Posterior vena cava (tissue), 2 donors: ENCODE measurements at places on chromosomes 2 and 18.

DNA sequence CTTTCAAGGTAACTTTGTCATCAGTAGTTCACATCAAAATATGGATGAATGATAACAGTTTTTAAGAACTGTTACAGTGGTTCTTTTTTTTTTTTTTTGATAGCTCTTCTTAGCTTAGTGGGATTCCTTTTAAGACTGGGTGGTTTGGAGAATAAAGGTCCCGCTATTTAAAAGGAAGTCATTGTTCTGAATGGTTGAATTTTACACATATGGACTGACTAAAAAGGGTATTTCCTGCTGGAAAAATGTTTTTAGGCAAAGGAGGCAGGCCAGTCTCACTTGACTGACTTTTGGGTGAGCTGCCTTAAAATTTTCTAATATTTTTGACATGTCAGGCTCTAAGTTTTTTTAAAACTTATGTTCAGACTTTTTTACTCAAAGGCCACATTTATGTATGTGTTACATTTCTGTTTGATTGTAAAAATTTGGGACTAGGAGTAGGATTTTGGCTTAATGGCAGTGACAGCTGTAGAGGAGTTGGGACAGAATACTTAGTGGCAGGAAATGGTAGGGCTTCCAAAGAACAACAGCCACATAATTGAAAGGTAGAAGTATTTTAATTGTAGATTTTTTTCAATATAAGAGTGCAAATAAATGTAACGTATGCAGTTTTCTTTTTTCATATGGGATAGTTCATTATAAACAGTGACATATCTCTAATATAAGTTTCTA, 13.7 kb downstream of the VAPA start:
- no peak for DNase-seq

DNA sequence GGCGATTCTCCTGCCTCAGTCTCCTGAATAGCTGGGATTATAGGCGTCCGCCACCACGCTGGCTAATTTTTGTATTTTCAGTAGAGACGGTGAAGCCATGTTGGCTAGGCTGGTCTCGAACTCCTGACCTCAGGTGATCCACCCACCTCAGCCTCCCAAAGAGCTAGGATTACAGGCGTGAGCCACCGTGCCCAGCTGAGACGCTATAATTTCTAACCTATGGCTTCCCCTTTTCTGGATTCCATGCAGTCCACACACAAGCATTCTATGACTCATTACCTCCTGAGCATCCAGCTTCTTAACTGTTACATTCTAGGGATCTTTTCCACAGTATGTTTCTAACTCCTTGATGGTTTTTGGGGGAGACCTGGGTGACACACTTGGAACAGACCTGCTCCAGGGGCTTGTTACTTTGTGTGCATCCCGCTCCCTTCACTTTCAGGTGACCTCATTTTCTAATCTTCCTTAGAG, 11.8 kb upstream of the KCMF1 start:
- DNase-seq = no peak

DNA sequence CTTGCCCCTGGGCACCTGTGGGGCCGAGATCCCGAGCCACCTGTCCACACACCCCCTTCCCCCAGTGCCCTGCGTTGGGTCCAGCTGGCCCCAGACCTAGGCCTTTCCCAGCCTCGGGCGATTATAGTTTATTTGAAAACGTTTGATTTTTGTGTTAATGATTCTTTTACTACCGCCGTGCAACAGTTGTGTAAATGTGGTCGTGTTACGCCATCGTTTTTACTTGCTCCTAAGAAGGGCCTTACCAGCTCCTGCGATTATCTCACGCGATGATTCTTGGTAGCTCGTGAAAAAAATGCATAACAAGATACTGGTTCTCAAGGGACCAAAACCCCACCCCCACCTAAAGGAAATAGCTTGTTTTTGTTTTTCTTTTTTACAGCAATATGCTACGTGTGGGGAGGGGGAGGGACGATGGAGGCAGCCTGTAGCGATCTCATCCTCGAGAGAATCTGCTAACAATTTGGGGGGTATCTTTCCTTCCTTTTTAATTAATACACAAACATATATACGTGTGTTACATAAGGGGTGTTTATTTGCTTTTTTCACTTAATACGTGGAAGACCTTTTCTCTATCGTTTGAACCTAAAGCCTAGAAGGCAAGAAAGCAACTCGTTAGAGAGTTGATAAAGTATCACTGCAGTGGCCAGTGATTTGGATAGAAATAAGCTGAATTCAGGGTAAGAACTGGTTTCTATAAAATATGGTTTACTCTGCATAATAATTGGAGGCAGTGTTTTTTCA, 1.0 kb downstream of the ZDBF2 start:
- DNase-seq = no peak

- DNase-seq = no peak
Measured at GRCh38 chr18:35953688-35954087, 18.8 kb upstream of the RMP24 start.

DNA sequence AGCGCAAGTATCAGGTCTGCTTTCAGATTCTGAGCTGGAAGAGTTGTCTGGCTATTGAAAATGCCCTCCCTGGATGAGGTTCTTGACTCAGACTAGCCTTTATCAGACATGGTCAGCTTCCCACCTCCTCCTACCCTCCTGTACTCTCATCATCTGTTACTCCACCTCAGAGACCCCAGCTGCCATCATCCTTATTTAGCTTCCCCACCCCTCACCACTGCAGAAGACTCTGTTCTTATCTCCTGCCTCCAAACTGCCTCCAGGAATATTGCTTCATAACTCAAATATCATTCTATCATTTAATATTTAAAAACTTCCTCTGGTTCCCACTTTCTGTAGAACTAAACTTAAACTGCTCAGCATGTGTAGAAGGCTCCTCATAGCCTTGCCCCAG, 31.1 kb upstream of the PPP3R1 start:
- DNase-seq = no peak

DNA sequence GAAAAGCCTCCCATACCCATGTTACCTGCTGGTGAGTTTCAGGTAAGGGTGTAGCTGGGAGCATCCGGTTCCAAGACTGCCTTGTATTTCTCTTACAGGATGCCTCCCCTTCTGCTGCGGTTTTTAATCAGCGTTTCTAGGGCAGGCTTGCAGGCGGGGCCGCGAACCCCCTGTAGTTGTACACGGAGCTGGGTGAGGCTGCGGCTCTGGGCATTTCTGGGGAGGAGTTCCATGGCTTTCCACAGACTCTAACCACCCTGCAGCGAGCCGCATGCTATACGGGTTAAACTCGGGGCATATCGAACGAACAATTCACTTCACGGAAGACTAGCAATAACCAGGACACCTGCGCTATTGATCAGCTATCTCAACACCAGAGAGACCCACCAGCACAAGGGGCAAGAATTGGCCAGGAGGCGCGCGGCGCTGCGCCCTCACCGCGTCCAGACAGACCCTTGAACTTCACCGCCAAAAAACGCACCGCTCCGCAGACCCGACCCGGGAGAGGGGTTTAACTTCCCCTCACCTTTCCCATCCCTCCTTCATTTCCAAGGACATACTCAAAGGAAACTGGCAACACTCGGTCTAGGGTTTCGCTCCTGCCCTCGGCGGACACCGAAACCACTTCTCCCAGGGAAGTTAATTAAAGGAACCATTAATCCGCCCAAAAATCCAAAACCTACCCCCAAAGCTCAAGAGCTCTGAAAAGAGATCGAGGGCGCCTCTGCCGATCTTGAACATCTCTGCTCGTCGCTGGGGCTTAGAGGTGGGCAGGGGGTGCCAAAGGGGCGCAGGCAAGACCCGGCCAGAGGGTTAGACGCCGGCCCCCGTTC, 909 bp downstream of the TGFA start:
- no peak for DNase-seq

- DNase-seq = no peak
Measured at GRCh38 chr2:68577183-68577582, 66.2 kb upstream of the PROKR1 start.

- no peak for DNase-seq
Measured at GRCh38 chr2:134634054-134634753, 84.6 kb downstream of the TMEM163 start.

DNA sequence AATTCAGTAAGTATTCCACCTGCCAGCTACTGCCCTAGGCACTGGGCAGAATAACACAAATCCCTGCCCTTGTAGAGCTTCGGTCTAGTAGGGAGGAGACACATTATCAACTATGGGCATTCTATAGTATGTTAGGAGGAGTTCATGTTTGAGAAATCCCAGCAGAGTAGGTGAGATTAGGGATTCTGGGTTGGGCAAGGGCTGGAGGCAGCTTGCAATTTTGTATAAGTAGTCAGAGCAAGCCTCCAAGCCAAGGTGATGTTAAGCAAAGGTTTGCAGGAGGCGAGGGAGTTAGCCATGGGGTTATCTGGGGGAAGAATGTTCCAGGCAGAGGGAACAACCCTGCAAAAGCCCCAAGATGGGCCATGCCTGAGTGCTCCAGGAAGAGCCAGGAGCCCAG, 187.9 kb upstream of the HS6ST1 start:
- no peak for DNase-seq

GRCh38 chr18:24988253-24988840, 363.6 kb downstream of the ZNF521 start:
- DNase-seq = no peak

- DNase-seq = no peak
Measured at GRCh38 chr2:11391942-11392266, 47.5 kb upstream of the ROCK2 start.

- DNase-seq = no peak
Measured at GRCh38 chr2:33071591-33071990, 124.8 kb downstream of the LTBP1 start.

GRCh38 chr2:152097801-152098495, 896 bp downstream of the CACNB4 start:
- DNase-seq = no peak

GRCh38 chr18:69491576-69491975, 90.9 kb downstream of the DOK6 start:
- no peak for DNase-seq

DNA sequence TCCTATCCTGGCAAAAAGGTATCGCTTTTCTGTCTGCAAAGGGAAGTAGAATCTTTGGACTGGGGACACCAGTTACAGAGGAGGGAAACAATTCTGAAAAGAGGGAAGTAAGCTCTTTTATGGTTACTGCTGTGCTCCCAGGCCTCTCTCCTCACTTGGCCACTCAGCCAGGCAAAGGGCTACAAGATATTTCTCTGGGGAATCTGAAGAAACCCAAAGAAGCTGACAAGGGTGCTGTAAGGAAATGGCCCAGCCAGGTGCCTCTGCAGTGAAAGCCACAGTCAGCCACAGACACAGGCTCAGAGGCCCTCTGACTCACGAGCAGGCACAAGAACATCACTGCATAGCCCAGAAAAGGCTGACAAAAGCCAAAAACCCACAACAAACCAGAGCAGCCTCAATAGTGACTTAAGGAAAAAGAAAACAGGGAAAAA, 5.8 kb downstream of the HDLBP start:
- no peak for DNase-seq

DNA sequence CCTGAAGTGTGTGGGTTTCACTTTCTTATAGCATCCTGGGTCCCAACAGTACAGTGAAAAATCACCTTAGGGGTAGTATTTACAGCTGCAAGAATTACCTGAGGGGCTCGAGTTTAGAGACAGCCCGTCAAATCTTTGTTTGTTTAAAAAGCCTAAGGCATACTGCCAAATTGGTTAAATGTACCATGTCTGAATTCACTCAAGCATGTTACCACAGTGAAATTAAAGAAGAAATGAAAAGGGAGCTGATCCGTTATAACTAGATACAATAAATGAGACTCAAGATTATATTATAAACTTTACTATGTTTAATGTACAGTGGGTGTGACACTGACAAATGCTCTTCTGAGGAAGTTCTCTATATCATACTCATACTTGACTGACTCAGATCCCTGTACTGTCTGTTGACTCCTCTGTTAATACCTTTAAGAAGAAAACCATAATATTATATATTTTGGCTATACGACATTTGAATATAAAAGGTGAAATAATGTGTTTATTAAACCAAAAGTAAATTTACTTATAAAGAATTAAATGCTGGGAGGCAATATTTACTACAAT, 107.3 kb downstream of the TMEFF2 start:
- DNase-seq = no peak

- DNase-seq = no peak
Measured at GRCh38 chr18:44579028-44579702, 101.5 kb upstream of the SETBP1 start.

- peak; percentile 83 for DNase-seq
Measured at GRCh38 chr2:6864923-6865345, 773 bp downstream of the CMPK2 start.

DNA sequence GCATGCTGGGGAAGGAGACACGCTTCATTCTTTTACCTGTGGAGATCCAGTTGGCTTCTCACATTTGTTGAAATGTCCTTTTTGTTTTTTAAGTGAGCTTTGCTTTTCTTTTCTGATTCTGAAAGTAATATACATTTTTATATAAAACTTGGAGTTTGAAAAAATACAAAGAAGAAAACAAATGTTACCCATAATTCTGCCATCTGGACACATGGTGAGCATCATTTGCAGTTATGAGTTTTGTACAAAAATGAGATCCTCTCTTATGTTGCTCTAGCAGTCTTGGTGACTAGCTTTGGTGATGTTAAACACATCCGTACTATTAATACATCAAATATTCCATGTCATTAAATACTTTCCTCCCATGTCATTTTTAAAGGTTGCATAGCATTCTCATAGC, 101.1 kb upstream of the OTOS start:
- DNase-seq = no peak

- peak; percentile 28 for DNase-seq
Measured at GRCh38 chr18:23209031-23209430, 73.7 kb downstream of the CABLES1 start.

DNA sequence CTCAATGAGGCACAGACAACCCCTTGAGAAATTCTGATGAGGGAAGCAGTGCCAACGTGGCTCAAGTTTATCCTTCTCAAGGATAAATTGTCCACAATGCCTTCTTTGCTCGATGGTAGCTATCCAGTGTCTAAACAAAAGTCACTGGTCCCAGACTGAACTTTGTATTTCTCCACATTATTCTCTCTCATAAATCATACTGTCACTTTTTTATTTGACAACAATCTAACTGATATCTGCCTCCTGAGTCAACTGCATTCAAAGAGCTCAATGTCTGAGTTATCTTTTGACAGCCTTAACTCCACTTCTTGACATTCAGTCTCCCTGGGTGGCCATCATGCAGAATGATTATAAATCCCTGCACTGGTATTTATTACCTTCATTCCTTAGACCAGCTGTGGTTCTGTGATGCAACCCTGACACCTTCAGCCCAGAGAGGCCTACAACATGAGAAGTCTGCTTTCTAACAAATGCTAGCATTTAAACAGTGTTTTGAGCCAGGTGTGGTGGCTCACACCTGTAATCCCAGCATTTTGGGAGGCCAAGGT, 38.2 kb downstream of the IMMT start:
- no peak for DNase-seq

- peak; percentile 67 for DNase-seq
Measured at GRCh38 chr2:73249636-73250035, 15.5 kb downstream of the CCT7 start.

- no peak for DNase-seq
Measured at GRCh38 chr2:150167711-150168110, 319.8 kb downstream of the RND3 start.
